ENCODE measurements at places on chromosomes 7 and 10.
A peak's percentile ranks its signal among the peaks of the same experiment; 100 is the strongest.

GRCh38 chr10:5897504-5897903 lies 7.5 kb downstream of the FBH1 start:
- DNase-seq = no peak

- DNase-seq = no peak
These were observed 424.0 kb downstream of the PLXNA4 start for GRCh38 chr7:132152131-132152889.

- no peak for DNase-seq
These were observed 11.4 kb downstream of the DLD start for GRCh38 chr7:107902381-107902780.

DNA sequence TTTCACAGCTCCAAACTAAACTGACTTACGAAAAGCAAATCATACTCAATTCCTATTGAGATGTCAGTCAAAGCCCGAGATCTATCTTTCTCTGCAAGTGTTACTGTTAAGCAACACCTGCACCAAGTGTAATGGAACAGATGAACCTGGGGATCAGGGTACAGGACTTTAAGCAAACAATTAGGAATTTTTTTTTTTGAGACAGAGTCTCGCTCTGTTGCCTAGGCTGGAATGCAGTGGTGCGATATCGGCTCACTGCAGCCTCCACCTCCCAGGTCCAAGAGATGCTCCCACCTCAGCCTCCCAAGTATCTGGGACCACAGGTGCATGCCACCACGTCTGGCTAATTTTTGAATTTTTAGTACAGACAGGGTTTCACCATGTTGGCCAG lies 14.9 kb downstream of the YWHAG start:
- no peak for DNase-seq

DNA sequence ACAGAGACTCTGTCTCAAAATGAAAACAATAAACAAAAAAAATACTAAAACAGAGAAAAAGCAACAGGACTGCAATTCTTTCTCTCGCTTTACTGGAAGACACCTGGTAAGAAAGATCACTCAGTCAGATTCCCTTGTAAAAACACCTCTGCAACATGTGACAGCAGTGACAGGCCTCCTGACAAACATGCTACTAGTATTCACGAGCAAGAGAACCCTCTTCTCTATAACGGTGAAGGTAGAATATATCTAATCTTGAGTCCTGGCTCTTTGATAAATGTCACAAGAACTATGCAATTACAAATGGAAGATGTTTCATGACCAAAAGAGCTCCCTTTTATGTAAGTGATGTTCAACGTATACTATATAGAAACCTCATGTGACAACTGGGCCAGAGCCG lies 986.7 kb upstream of the LRRN3 start:
- DNase-seq = no peak

DNA sequence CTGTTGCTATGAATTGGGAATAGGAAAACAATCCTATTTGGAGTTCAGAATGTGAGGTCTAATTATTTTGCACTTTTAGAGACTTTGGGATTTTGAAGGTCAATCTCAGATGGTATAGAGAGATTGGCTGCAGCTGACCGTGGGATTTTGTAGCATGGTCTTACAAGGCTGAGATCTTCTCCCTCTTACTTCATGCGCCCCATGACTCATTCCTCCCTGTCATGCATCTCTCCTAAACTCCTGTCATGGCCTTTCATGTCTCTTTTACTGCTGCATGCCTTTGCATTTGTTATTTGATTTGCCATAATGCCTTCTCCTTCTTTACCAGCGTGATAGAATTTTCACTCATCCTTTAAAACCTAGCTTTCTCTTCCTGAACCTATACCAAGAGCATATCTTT lies 133.1 kb downstream of the BBS9 start:
- no peak for DNase-seq

- no peak for DNase-seq
These were observed 18.8 kb upstream of the CLDN12 start for GRCh38 chr7:90384433-90384832.

DNA sequence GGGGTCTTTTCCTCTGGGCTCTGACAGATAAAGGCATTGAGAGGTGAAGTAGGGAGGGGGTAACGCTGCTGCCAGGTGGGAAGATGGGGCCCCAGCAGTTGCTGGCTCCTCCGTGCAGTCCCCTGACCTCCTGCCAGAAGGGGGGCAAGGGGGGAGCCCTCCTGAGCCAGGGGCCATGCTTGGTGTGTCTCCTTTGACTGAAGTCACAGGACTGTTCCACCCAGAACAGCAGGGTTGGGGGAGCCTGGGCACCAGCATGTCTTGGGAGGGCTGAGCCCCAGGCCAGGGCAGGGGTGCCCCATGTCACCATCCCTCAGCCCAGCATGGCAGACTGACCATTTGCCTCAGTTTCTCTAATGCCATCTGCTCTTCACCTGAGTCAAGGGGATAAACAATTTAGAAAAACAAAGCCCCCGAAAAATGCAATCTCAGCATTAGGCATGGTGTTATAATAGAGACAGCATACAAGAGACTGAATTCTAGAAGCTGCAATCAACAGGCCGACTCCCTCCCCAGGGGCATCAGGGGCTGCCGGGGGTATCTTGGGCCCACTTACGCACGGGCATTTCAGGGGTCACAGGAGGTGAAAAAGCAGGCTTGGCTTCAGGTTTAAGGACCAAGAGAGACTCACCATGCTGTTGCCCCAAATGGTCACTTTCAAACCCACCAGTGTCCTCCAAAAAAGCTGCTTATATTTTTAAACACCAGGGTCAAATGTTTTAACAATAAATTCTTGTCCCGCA lies 108.6 kb upstream of the GPR26 start:
- DNase-seq = no peak

DNA sequence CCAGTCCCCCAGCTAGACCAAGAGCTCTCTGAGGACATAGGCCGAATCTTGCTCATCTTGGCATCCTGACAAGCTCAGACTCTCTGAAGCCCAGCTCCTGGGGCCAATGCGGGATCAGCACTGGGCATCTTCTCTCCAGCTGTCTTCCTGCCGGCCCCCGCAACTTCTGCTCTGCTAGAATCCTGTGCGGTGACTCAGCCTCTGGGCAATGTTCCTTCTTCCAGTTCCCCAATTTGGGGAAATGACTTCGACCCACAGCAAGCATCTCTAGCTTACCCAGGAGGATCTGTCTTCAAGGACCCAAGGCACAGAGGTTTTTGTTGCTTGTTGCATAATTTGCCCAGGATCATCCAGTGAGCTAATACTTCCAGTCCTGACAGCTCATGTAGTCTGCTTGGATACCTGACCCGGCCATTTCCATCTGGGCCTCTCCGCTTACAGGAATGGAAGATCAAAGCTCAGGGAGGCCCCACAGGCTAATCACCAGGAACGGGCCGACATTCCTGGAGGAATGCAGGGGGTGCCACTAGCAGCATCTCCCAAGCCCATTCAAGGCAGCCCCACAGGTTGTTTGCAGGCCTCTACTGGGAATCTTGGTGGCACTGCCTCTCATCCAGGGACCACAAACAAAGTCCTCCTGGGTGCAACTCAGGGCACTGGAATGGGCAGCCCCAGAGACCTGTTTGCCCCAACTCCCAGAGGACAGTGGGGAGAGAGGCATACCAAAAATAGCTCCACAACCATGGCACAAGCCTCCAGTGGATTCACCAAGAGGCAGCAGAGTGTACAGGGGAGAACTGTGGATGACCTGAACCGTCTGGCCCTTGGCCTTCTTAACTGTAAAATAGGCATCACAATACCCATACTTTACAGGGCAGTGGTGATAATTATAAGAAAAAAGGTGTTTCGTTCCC lies 151.9 kb downstream of the NEURL1 start:
- no peak for DNase-seq

DNA sequence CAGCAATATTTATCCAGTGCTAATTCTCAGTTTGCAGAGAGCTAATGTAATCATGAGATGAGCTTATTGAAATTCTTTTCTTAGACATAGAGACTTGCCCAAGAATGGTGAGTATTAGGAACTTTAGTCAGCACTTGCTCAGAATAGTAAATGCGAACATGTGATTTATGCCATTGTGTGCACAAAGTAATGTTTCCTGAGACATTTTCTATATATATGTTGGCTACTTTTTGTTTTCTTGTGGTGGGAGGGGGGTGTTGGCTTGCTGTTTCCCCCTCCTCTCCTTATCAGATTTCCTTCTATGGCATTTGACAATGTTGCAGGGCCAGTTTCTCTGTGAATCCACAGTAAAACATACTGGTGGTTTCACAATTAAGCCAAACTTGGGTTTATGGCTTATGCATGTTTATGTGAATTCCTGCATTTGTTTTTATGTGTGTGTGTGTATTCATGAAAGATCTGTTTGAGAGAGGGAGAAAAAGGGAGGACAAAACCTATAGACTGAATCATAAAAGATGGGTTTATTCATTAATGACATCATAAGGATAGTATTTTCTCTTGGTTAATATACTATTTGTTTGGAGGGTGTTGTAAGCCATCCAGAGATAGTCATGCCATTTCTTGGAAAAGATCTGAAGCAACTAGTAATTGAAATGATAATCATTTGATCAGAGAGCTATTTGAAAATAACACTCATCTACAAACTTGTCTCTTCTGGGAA lies 36.3 kb downstream of the ARID5B start:
- DNase-seq = no peak

DNA sequence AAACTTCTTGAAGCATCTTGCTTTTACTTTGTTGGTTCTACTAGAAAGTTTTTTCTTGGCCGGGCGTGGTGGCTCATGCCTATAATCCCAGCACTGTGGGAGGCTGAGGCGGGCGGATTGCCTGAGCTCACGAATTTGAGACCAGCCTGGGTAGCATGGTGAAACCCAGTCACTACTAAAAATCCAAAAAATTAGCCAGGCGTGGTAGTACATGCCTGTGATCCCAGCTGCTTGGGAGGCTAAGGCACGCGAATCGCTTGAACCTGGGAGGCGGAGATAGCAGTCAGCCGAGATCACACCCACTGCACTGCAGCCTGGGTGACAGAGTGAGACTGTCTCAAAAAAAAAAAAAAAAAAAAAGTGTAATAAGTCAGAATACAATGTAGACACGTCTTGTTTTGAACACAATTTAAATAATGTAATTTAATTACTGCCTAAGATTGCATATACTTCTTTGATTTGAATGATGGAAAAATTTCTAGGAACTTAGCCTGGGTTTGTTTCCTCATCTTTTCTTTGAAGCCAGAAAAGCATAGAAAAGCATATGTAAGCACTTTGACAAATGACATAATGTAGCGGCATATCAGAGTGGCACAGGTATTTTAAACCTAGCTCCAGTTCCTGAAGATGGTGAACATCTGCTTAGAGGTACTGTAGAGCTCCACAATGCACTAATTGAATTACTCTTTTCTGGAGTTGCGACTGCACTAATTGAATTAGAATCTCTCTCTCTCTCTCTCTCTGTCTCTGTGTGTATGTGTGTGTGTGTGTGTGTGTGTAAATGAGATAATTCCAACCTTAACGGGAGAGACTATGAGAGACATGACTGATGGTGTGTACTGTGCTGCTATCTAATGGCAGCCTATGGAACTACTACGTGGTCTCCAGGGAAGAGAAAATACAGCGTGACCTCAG lies 87.8 kb downstream of the BTRC start:
- DNase-seq = no peak

- no peak for DNase-seq
These were observed 144.4 kb downstream of the MAPK8 start for GRCh38 chr10:48450741-48451466.

DNA sequence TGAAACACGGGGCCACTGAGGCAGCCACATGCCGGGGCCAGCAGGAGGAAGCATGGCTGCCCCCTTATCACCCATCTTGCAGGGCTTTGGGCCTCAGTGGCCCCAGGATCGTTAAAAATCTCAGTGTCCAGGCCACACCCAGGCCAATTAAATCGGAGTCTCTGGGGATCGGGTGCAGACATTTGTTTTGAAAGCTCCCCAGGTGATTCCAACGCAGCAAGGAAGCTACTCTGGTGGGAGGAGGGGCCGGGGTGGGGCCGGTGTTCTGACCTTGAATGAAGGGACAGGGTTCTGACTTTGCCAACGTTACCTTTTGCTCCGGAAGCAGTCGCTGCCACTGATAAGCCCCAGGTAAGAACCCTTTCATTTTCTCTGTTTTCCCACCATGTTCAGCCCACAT lies 412.3 kb upstream of the FOXK1 start:
- DNase-seq = no peak

DNA sequence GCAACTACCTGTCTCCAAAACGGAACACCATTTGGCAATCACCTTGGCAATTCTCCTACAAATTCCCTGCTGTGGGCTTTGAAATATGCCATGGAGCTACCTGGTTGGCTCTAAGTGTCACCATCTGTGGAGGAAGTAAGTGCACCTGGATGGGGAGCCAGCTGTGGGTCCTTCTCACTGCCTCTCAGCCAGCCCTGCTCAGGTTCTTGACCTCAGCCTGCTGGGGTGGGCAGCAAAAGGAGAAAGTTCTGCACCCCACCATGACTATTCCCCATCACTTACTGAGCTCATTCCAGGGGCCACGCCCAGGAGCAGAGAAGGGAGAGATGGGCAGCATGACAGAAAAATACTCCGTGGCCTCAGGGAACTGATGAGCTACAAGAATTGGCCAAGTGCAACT lies 158.7 kb downstream of the TNS3 start:
- DNase-seq = no peak

DNA sequence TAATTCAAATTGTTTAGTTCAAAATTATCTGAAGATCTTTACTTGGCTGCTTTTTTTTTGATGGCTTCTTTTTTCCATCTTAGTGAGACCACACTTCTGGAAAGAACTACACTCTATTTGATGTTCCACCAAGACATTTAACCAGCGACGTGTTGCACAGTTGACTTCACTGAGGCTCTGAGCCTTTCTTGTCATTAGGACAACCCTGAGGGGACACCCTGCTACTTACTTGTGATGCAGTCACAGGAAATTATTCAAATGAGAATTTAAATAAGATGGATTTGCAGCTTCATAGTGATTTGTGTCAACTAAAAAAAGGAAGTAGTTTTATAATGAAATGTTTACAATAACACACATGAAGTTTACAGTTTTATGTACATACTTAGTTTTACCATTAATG lies 25.6 kb upstream of the PIK3CG start:
- no peak for DNase-seq

DNA sequence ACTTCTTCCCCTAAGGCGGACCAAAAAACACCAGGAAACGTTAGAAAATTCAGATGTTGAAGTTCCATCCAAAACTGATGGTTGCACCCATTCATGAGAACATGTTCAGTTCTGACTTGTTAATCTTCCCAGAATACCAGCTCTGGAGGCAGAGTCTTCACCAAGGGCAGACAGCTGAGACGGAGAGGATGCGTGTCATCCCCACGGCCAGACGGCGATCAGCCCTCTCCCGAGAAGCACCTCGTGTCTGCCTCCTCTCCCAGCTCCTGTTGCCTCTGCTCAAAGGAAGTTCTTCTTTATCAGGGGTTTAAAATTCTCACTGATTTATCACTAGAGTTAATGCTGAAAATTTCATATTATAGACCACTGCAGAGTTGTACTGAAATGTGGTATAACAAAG lies 269.7 kb downstream of the ZMYND11 start:
- DNase-seq = no peak

DNA sequence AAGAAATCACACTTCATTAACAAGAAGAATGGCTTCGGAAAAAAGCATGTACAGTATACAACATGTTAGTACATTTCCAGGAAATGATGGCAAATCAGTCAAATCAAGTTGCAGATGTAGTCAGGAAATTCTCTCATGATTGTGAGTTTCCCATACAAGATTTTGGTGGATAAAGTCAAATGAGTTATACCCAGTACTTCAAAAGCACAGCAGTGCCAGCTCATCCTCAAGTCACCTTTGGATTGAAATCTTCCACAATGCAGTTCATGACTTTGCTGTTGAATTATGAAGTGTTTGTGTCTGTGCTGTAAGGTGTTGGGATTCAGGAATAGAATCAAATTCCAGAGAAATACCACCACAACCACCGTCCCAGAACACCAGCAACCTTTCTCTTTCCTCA lies 301.3 kb upstream of the BMPER start:
- DNase-seq = no peak

GRCh38 chr7:786472-787255 lies 45.6 kb upstream of the SUN1 start:
- DNase-seq = peak; percentile 49
